ENCODE measurements at places on chromosomes 16 and 17.

DNA sequence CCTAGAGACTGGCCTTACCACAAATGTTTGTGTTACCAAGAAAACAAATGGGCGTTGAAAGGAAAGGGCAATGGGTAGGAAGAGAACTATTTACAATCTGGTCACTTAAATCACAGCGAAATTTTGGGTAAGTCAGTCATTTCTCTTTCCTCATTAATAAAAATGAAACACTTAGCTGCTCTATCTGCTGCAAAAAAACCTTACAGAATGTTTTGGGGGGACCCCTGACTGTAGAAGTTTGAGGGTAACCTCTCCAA, 742 bp upstream of the NUTF2 start:
- no peak for DNase-seq

DNA sequence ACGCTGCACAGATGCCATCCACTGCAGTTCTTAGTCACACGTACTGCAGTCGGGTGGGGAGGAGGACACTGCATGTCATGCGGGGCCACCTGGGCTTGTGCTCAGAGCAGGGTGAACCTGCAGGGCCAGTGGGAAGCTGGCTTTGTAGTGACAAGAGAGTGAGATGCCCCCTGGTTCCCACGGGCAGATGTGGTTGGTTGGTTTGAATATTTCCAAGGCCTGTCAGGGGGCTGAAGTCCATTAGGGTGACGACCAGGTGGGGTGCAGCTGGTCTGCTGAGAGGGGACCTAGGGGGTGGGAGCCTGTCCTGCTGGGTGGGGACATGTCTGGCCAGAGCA, 14.3 kb downstream of the ZNF213 start:
- DNase-seq: no peak

DNA sequence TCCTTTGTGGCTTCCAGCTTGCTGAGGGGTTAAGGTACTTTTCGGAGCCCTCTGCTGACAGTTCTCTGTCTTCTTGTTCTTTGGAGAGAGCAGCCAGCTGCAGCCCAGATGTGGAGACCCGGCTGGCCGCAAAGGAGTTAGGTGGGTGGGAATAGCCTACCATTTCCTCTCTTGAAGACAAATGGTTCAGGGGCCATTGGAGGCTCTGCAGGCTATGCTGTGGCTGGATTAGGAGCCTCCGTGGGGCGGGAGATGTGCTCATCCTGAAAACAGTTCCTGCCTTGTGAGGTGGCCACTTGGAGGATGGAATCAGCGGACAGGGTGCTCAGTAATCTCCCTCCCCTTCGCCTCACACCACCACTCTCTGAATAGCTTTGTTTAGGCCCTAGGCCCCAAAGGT, 30.3 kb downstream of the MEOX1 start:
- DNase-seq: no peak

DNA sequence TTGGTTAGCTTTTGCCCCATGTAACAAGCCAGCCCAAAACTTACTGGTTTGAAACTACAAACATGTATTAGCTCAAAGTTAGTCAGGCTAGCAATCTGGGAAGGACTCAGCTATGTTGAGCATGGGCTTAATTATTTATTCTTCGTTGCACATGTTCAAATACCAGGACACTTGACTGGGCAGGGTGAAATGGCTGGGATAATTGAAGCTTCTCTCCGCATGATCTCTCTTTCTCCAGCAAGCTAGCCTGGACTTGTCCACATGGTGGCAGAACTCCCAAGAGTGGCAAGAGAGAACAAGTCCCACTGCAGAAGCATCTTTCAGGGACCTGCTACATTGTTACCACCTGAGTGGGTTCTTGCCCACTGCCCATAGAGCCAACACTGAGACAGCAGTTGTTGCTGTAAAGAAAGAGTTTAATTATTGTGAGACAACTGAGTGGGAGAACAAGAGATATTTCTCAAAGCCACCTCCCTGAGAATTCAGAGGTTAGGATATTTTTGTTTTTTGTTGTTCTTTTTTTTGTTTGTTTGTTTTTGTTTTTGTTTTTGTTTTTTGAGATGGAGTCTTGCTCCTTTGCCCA, 16.8 kb upstream of the ATF7IP2 start:
- DNase-seq: no peak

GRCh38 chr17:61399131-61400065, at the start of gene TBX2:
TSS of gene TBX2 (plus strand) at chr17:61399843. CDS start at chr17:61400177, 334 bp downstream.
- no peak for DNase-seq
